HT-29 (cell line): ENCODE measurements at places on chromosomes 4 and X. TPM values are rescaled to one million over a fixed set of nuclear protein-coding genes. Genes with fewer than 3 reads are reported as not detected.
A peak's percentile ranks its signal among the peaks of the same experiment; 100 is the strongest.

NUP62CL gene
- 44.2 and 46.7 TPM in 2 replicates for total RNA-seq

ZNF630 gene
- 0.10 and 0.68 TPM in 2 replicates for total RNA-seq

KIT gene
- total RNA-seq: not detected in 2 replicates

NWD2 gene
- 0.33 and 0.39 TPM in 2 replicates for total RNA-seq

IQCM gene
- total RNA-seq: not detected in 2 replicates

DNA sequence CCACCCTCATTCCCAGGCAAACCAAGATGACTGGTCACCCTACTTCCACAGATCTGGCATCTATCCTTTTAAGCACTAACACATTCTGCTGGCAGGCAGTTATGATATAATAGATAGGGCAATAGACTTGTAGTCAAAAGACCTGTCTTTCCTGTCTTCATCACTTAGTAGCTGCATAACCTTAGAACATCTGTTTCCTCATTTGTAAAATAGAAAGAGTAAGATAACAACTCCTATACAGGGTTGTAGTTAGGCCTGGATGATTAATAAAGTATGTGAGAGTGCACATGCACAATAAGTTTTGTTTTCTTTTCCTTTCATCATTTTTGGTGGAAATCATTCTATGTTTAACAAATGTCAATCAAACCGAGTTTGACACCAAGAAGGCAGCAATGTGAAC lies 72.1 kb downstream of the GPR82 start:
- no peak for DNase-seq

DNA sequence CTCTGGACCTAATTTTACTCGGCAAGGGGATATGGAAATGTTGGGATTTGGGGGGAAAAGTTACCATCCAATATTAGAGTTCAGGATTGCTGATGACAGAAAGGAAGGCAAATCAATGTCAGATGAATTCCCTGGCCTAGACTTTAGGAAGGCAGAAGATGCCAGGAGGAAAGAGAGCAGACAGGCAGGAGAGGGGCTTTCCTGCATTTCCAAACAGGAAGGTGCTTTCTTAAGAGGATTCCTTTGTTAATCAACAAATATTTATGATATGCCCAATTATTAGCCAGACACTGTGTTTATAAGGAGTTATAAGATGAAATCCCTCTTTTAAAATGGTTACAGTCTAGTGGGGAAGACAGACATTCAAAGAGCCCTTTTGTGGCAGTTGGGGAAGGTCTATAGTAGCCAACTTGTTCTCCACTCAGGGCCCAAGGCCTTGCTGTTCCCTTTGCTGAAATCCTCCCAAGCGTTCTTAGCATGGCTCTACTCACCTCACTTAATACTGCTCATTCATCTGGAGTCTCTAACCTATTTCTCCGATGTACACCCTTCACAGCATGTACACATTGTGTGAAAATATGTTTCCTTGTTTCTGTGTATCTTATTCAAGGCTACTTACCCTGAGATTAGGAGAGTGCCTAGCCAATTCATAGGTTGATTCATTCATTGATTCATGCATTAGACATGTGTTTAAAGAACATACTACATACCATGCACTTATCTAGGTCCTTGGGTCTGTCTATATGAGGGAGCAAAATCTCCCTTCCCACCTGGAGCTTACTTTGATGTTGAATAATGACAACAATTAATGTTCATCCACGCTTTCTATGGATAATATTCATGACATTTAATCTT lies 5.3 kb downstream of the IGFBP7 start:
- no peak for DNase-seq

DNA sequence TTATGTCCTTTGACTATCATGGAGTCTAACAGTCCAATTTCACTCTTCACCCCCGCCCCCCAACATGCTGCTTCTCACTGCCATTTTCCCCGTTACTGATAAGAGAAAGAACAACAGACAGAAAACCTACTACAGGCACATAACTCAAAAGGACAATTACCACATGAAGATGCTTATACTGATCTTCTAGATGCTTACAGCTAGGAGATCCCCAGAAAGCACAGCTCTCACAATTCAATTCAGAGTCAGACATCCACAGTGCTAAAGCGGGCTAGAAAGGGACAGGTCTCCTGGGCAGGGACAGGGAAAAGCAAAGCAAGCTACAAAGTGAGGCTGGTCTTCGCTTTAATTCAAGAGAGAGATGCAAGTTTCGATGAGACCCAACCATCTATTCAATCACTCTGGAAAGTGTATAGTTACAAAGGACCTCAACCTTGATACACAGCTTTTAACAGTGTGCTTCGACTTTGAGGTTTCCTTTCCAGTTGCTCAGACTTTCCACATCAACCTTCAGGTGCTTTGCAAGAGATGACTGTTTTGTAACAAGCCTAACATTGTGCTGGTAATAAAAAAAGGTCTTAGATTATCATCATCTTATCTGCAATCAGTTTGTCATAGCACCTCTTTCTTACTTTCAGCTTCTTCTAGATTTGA lies 60.9 kb downstream of the LEF1 start:
- no peak for DNase-seq

DNA sequence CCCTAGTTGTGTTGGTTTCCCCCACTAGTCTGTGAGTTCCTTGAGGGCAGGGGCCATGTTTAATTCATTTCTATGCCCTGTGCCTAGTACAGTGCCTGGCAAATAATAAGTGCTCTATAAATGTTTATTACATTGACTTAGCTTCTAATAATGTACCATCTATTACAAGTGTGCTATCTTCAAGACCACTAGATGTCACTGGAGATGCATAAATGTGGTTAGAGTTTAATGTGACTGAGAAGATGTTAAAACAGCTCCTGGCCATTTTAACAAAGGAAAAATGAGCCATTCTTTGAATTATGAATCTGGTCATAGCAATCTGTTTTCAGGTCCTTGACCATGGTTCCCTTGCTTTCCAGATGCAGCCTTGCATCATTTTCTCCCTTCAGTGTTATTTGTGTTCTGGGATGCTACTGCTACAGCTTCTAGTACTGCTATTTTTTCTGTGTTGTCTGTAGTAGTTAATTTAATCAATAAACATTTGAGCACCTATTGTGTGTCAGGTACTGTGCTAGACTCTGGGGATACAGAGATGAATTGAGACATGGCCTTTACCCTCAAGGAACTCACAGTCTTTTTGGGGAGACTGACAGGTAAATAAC lies 43.2 kb downstream of the SLC9A6 start:
- peak; percentile 73 for DNase-seq

DNA sequence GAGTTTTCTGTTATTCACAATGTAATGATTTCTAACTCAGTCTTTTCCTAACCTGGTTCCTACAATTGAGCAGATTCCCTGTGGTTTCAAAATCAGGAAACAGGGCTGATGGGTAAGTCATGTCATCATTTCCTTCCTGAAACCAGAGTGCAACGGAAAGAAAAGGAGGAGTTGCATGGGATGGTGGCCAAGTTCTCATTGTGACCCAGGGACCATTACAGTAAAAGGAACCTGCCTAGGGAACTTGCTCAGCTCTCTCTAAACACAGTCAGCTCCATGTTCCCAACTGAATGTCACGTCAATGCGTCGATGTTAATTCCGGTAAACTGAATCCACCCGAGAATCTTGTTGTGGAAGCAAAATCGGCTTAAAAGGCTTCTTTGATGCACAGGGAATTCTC lies 51.2 kb downstream of the LGI2 start:
- no peak for DNase-seq

DNA sequence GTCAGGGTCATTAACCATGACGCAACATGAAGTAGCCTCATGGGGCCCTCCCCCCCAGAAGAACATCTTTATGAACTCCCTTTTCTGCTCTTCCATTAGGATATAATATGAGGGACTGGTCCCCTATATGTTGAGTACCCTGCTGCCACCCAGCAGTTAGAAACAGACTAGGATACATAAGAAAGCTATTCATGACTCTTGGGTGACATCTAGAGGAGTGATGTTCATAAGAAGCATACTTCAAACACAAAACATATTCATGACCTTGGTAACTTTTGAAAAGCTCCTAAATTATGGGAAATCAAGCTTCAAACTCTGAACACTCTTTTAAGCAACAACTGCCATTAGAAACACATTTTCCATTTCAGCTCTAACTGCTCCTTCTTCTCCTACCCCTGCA lies 155.2 kb upstream of the SPIN4 start:
- DNase-seq: peak; percentile 58
